Astrocyte (in vitro differentiated cells and primary cell): ENCODE measurements at places on chromosomes 16 and 17. TPM values are rescaled to one million over a fixed set of nuclear protein-coding genes. Genes with fewer than 3 reads are reported as not detected.

- peaks cover 8% of the 10 kb centered on the region for H3K27me3 ChIP-seq
- H3K36me3 ChIP-seq, result no peaks in the 10 kb centered on the region
- H3K27ac ChIP-seq, result no peak overlapping the region
- H3K4me3 ChIP-seq, result no peak overlapping the region
- no peak for DNase-seq
- H3K4me1 ChIP-seq, result no peaks in the 10 kb centered on the region
Measured at GRCh38 chr17:3974980-3975379, 10.7 kb upstream of the ATP2A3 start.

GRCh38 chr16:72927199-72928089 is 120.5 kb downstream of the ZFHX3 start:
- H3K4me1 ChIP-seq, result peaks cover 23% of the 10 kb centered on the region
- H3K27ac ChIP-seq, result no peak overlapping the region
- peak; percentile 88 for DNase-seq
- no peak overlapping the region for H3K4me3 ChIP-seq

DNA sequence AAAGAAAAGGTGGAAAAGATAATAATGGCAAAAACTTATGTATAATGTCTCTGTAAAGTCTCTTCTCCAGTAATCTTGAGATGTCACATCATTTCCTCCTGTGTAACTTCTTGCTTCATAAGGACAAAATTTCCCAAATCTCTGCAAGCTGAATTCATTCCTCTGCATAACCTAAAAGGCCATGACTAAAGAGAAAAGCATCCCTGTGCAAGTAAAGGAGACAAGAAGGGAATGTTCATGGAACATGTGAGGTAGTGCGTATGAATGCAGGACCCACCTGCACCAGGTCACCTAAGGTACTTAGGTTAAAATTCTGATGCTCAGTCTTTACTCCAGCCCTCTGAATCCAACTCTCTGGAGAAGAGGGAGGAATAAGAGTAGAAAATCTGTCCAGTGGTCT is 46.9 kb upstream of the NLK start:
- H3K4me3 ChIP-seq, result no peak overlapping the region
- no peak overlapping the region for H3K27ac ChIP-seq
- peaks cover 3% of the 10 kb centered on the region for H3K27me3 ChIP-seq
- no peaks in the 10 kb centered on the region for H3K36me3 ChIP-seq
- DNase-seq, result no peak

DNA sequence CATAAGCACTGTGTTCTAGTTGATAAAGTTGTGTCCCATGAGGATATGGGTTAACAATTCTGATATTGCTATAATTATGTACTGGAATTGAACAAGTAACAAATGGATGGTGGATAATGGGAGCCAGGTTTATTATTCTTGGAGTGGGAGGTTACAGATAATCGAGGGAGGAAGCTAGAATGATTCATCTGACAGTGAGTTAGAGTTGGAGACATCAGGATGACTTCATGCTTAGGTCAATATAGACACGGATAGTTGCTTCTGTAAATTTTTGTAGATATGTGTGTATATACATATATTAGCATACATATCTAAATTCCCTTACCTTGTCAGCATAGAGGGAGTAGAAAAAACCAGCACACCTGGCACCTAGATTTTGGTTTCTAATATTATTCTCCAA is 293.4 kb downstream of the SHISA9 start:
- no peak for DNase-seq
- H3K27me3 ChIP-seq, result no peaks in the 10 kb centered on the region
- H3K27ac ChIP-seq, result no peak overlapping the region
- H3K36me3 ChIP-seq, result no peaks in the 10 kb centered on the region
- H3K4me3 ChIP-seq, result no peak overlapping the region

DNA sequence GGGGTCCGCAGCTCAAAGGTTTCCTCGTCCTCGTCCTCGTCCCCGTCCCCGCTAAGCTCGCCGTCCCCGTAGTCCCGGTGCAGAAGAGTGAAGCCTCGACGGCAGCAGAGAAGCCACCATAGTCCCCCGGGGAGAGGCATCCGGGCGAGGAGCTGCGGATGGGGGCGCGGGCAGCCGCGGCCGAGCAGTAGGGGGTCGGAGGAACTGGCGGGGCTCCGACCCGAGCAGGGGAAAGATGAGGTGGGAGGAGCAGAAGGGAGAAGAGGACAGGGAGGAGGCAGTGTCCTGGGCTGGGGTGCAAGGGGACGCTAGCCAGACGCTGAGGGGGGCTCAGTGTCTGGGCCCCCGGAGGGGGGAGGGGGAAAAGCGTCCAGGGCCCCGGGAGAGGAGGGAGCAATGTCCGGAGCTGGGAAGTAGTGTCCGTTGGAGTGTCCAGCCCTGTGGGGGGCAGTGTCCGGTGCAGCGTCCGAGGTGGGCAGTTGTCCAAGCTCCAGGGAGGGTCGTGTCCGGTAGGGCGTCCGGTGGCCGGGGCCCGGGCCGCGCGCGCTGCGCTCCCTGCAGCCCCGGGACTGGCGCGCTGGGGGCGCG is at the start of gene PLEKHH3:
PLEKHH3 (minus strand) TSS at position 571 of the 588 bp plus-strand sequence; CDS start at position 140, 431 bp downstream.
- no peak for DNase-seq
- no peaks in the 10 kb centered on the region for H3K27me3 ChIP-seq
- no peaks in the 10 kb centered on the region for H3K36me3 ChIP-seq
- H3K4me1 ChIP-seq, result peaks cover 55% of the 10 kb centered on the region

- H3K4me3 ChIP-seq, result no peak overlapping the region
- peak; percentile 4 for DNase-seq
- peak overlapping the region; percentile 38 for H3K27ac ChIP-seq
- H3K4me1 ChIP-seq, result peaks cover 13% of the 10 kb centered on the region
- no peaks in the 10 kb centered on the region for H3K36me3 ChIP-seq
Measured at GRCh38 chr17:74116087-74116717, 87.3 kb upstream of the RPL38 start.

DNA sequence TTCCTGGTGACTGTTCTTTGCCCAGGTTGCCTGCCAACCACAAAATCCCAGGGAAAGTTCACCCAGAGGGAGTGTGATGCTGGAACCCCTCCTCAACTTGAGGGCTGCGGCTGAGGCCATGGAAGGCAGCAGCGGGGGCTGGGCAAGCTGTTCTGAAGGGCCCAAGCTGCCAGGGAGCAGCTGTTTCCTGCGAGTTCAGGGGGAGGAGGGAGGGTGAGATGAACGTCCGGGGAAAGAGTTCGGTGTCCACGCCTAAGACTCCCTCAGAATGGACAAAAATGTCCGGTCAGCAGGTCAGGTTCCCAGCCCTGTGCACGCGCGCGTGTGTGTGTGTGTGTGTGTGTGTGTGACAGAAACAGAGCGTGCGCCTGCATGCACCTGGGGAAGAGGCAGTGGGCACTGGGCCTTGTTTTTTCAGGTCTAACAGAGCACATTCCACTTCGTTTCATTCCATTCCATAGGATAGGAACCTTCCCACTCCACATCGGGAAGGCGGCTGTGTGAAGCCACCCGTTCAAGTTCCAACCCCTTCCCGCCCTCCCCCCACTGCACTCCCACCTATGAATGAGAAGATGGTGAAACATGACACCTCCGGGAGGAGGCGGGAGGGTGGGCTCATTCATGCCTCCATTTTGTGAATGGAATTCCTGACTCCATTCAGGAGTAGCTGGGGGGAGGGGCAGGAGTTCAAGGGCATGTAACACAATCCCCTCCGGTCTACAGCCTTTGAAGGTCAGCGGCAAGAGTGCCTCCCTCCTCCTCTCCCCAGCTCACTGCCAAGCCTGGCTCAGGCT is 15.7 kb downstream of the ETV4 start:
- peak overlapping the region; percentile 74 for H3K27ac ChIP-seq
- peak overlapping the region; percentile 45 for H3K4me3 ChIP-seq
- H3K27me3 ChIP-seq, result no peaks in the 10 kb centered on the region
- peaks cover 4% of the 10 kb centered on the region for H3K36me3 ChIP-seq

TPSB2 gene
- not detected in 2 replicates for total RNA-seq

ABCA3 gene
- total RNA-seq, result 4.8 and 4.9 TPM in 2 replicates

SLC16A13 gene
- total RNA-seq, result 6.6 and 6.7 TPM in 2 replicates

IFT20 gene
- total RNA-seq, result 69.9 and 70.4 TPM in 2 replicates
